ENCODE measurements at places on chromosomes 12 and 14. TPM values are rescaled to one million over a fixed set of nuclear protein-coding genes. Genes with fewer than 3 reads are reported as not detected.

DNA sequence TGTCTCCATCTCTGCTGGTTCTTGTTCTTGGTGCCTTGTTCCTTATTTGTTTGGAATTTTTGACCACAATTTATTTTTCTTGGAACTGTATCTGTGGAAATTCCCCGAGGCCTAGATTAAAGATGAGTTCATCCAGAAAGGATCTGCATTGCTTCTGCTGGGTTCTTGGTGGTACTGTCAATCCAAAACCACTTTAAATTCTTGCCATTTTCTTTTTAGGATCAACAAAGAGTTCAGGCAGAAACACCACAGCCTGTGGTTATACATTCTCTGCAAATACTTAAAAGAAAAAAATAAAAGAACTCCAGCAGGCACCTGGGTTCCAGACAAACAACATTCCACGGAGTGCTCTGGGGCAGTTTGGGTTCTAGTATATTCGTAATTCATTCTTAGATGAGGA is 6.0 kb upstream of the VAMP1 start:
- H3K27ac ChIP-seq: no peak overlapping the region
- no peaks in the 10 kb centered on the region for H3K27me3 ChIP-seq
- no peak overlapping the region for H3K4me3 ChIP-seq
- H3K4me1 ChIP-seq: no peaks in the 10 kb centered on the region
- DNase-seq: no peak
- no peaks in the 10 kb centered on the region for H3K36me3 ChIP-seq

DNA sequence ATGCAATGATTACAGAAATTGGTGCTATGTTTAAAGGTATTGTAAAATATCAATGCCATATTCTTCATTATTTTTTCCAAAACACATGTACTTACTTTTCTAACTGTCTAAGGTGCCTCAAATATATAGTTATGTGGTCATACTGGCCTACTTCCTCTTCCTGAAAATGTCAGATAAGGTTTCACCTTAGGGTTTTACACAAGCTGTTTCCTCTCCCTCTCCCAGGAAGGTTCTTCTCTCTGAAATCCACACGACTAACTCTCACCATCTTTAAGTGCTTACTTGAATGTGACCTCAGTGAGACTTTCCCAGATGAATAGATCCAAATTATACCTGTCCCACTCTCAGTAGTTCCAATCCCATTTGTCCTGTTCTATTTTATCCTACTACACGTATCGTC is 11.6 kb upstream of the CLEC4D start:
- H3K36me3 ChIP-seq: no peaks in the 10 kb centered on the region
- H3K27me3 ChIP-seq: no peaks in the 10 kb centered on the region
- H3K4me3 ChIP-seq: no peak overlapping the region
- no peak for DNase-seq
- no peak overlapping the region for H3K27ac ChIP-seq
- H3K4me1 ChIP-seq: peaks cover 3% of the 10 kb centered on the region

DNA sequence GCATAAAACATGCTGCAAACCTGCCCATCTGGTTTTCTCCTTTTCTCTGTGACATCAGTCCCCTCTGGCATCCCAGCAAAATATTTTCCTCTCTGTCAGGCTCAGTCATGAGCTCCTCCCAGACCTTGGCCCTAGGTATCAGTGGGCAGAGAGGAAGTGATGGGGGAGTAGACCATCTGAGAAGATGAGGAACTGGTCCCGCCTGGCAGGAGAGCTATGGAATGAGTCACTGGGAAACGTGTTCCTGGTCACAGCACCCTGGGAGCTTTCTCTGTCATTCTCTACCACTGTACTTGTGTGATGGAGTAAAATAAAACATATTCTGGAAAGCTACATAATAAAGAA is 5.0 kb upstream of the SRSF9 start:
- no peaks in the 10 kb centered on the region for H3K36me3 ChIP-seq
- peak; percentile 42 for DNase-seq
- no peaks in the 10 kb centered on the region for H3K27me3 ChIP-seq
- peak overlapping the region; percentile 33 for H3K27ac ChIP-seq

Gene LHX5
- not detected for total RNA-seq

DNA sequence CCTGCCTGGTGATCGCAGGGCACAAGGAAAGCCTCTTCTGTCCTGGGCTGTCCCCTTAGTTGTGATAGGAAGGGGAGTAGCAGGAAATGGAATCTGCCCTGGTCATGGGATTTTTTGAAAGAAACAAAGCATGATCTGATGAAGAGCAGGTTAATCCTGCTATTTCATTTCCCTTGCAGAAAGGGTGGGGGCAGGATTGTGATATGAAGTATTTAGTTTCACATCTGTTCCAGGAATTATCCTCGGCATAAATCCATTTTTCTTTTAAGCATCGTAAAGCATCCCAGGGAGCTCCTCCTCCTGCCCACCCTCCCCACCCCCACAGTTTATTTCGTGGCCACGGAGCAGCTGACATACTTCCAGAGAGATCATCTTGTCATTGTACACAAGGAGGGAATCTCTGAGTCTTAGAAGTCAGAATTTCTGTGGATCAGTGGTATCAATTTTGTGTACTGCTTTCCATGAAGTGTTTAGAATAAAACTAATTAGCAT is 53.1 kb downstream of the TGFB3 start:
- 0 out of 2 replicates have a peak, but pooled peaks cover 3% of the 10 kb centered on the region for H3K4me1 ChIP-seq
- no peak overlapping the region for H3K4me3 ChIP-seq
- H3K36me3 ChIP-seq: no peaks in the 10 kb centered on the region
- DNase-seq: no peak
- no peaks in the 10 kb centered on the region for H3K27me3 ChIP-seq

DNA sequence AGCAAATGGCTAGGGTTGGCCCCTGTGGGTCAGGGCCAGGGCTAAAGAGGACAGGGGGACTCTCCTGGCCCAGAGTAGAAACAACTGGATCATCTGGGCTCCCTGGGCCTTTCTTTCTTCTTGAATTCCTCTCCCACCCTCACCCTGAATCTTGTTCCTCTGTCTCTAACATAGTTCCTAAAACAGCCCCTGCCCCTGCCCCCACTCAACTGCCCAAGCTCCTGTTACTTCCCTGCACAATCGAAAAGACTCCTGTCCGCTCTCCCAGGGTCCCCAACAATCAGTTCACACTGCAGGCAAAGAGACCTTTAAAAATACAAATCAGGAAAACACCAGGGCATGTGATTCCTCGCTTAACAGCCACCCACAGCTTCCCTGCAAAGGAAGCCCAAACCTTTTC is 18.0 kb upstream of the ANKRD33 start:
- peaks cover 48% of the 10 kb centered on the region for H3K27me3 ChIP-seq
- peak overlapping the region; percentile 92 for H3K4me3 ChIP-seq
- no peaks in the 10 kb centered on the region for H3K36me3 ChIP-seq
- no peak for DNase-seq

Gene TAS2R8
- total RNA-seq: not detected

Gene CCDC60
- not detected for total RNA-seq

DNA sequence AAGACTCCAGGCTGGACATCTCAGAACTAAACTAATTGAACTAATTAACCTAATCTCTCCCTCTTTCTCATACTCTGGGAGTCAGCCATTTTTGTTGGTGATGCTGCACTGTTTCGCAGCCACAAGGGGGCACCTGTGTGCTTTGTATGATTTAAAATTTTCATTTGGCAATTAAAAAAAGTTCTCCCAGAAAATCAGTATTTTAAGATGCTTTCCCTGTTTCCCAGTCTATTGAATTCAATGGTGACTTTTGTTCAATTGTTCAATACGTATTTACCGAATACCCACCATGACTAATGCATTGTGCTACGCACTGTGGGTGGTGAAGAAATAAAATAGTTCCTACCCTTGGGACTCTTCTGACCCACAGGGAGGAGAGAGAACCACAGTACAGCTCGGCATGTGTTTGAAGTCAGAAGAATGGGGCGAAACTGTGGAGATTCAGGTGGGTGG is 63.7 kb downstream of the ZNF664 start:
- H3K36me3 ChIP-seq: no peaks in the 10 kb centered on the region
- H3K27ac ChIP-seq: no peak overlapping the region
- 0 out of 2 replicates have a peak, but pooled peaks cover 3% of the 10 kb centered on the region for H3K4me1 ChIP-seq
- peak; percentile 69 for DNase-seq
- H3K27me3 ChIP-seq: no peaks in the 10 kb centered on the region

Gene FMNL3
- 32.6 TPM for total RNA-seq

Gene SDSL
- not detected for total RNA-seq

DNA sequence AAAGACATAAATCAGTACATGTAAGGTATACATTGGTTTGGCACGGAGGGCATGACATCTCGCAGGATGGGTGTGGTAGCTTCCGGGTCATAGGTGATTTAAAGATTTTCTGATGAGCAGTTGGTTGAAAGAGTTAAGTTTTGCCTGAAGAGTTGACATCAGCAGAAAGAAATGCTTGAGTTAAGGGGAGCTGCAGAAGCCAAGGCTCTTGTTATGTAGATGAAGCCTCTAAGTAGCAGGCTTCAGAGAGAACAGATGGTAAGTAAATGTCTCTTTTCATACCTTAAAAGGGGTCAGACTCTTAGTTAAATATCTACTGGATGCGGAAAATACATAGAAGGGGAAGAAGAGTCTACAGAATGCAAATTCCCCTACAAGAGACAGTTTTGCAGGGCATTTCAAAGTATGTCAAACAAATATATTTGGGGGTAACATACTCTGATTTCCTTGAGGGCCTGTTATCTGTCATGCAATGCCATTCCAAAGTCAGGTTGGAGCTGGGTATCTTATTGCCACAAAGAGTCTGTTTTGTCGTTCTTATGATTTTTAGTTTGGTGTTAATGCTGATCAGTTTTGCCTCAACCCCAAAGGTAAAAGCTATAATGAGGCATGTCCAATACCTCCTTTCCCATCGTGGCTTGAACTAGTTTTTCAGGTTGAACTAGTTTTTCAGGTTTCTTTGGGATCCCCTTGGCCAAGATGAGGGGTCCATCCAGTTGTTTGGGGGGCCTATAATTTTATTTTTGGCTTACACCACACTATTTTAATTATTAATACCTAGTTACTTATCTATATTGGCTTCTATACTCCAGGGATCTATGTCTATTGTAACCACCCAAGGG is 67.0 kb downstream of the PTHLH start:
- no peak overlapping the region for H3K4me3 ChIP-seq
- no peaks in the 10 kb centered on the region for H3K27me3 ChIP-seq
- DNase-seq: peak; percentile 81
- no peaks in the 10 kb centered on the region for H3K36me3 ChIP-seq
- peaks cover 16% of the 10 kb centered on the region for H3K4me1 ChIP-seq

DNA sequence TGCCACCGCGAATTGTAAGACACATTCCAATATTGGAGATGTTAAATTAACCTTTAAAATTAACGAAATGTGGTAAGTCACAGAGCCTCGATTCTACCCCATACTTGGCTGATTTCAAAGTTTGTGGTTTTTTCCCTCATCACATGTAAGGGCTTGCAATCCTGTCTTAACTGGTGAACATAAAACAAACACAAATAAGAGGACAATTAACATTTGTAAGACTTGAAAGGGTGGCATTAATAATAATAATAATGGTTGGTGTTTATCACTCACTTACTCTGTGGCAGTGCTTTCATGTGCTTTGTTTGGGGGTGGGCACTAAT is 26.6 kb downstream of the PPFIBP1 start:
- H3K27ac ChIP-seq: no peak overlapping the region
- H3K36me3 ChIP-seq: no peaks in the 10 kb centered on the region
- peaks cover 20% of the 10 kb centered on the region for H3K4me1 ChIP-seq
- DNase-seq: no peak

- peaks cover 17% of the 10 kb centered on the region for H3K4me1 ChIP-seq
- H3K4me3 ChIP-seq: no peak overlapping the region
- H3K36me3 ChIP-seq: no peaks in the 10 kb centered on the region
- no peak overlapping the region for H3K27ac ChIP-seq
Observed at GRCh38 chr12:85588221-85588620, 248.0 kb downstream of the RASSF9 start.

Gene NOXRED1
- not detected for total RNA-seq

Gene KCNC2
- 0.10 TPM for total RNA-seq

Gene CCDC38
- total RNA-seq: not detected

Measured in GM23338 (cell line).